Urinary bladder (tissue), 4 donors: ENCODE measurements at places on chromosomes 13 and 19. TPM values are rescaled to one million over a fixed set of nuclear protein-coding genes. Genes with fewer than 3 reads are reported as not detected.

GRCh38 chr19:38093587-38093986 lies 130.4 kb downstream of the DPF1 start:
- DNase-seq = no peak

DNA sequence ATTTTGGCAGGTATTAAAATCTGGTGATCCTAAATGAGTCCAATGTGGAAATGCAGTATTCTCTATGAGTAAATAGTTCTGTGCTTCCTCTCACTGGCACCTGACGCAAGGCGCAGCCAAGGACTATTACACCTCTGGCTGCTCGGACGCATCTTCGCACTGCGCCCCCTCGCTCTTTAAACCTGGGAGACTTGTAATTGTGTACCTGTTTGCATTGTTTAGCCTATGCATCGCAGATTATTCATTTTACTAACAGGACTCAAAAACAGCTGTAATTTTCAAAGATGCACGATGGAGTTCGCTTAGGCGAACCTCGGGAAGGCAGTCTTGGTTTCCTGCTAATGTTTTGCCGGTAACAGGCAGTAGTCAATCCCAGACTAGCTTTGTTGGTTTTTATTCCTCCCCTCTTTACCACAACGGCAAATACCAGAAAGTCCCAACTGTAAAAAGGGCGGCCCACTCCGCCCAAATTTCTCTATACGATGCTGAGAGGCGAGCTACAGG lies 113.2 kb downstream of the KCNRG start:
- no peak for DNase-seq

The UGGT2 gene
- polyA plus RNA-seq = 15.1 TPM

DNA sequence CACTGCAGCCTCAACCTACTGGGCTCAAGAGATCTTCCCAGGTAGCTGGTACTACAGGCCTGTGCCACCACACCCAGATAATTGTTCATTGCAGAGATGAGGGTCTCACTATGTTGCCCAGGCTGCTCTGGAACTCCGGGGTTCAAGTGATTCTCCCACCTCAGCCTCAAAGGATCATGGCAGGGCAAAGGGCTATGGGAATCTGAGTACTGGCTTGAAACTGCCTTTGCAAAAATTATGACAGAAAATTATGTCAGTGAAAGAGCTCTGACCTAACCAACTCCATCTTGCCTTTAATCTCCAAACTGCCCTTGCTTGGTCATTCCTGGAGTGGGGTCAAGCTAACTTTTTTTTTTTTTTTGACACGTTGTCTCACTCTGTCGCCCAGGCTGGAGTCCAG lies 1.3 kb upstream of the DNASE2 start:
- DNase-seq = no peak

DNA sequence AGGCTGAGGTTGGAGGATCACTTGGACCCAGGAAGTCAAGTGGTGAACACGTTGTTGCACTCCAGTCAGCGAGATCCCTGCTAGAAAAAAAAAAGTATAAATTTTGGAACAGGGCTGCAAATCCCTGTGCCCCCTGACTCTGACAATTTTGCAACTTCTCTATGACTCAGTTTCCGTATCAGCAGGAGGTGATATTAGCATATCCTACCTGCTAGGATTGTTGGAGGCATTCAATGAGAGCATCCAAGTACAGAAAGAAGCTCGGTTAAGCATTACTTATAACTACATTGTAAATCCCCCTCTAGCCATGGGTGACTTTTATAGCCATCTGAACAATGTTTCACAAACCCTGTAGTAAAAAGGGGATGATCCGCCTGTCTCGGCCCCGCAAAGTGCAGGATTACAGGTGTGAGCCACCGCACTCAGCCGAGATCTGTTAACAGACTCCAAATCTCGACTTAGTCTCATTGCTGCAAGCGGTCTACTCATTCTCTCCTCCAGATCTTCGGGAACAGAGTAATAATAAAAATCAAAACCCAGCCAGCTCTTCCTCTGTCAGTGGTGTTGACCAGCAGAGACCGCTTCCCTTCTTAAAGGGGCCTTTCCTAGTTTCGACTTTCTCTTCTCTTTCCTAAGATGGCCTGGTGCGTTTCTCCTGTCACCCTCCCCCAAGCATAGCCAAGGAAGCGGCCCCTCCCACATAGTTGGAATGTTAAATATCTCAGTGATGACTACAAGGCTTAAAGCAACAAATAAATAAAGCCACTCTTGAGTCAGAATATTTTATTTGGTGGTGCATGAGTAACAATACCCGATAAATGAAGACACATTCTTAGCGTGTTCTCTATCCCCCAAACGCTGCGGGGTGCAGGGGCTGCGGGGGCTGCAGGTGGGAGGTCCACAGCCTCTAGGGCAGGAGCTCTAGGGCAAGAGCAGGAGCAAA lies 10.3 kb upstream of the BICRA start:
- no peak for DNase-seq

- no peak for DNase-seq
These were observed 1599.1 kb downstream of the PCDH9 start for GRCh38 chr13:65631078-65631477.

GRCh38 chr13:31538067-31539042 lies 201.0 kb upstream of the RXFP2 start:
- DNase-seq = no peak

DNA sequence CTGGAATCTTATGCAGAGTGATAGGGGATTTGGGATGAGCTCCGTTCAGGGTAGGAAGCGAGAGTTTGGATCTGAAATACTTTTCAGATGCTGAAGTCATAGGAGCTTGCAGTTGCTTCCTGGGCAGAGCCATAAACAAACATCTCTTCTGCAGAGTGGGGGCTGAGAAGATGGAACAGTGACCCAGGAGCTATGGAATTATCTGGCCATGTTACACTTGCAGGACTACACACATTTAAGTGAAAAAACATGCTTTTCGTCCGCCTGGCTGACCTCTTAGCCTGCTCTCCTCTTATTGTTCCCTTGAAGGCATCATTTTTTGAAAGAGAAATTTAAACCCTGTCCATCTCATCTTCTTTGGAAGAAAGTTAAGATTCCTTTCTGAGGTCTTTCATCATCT lies 40.7 kb downstream of the PSG11 start:
- DNase-seq = no peak

DNA sequence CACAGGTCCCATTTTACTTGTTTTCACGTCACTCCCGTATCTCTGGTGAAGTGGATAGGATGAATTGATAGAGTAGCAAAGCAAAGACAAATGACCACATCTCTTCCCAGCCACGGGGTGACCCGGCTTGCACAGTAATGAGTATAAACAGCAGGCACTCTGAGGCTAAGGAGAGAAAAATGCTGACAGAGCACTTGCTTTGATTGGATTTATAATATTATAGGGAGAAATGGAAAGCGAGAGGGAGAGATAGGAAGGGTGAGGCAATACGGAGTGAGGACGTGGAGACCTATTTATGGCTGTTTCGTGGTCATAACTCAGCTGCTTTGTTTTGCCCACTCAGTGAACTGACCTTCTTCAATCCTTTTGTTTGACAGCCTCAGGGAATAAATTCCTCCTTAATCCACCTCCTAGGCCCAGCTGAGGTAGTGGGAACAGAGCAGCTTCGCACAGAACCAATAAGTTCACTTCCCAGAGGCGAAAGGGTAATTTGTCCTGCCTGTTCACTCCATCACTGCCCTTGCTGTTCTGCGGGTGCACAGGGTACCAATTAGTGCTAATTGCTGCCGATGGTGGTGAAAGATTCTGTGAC lies 68.6 kb downstream of the ERCC5 start:
- DNase-seq = no peak

DNA sequence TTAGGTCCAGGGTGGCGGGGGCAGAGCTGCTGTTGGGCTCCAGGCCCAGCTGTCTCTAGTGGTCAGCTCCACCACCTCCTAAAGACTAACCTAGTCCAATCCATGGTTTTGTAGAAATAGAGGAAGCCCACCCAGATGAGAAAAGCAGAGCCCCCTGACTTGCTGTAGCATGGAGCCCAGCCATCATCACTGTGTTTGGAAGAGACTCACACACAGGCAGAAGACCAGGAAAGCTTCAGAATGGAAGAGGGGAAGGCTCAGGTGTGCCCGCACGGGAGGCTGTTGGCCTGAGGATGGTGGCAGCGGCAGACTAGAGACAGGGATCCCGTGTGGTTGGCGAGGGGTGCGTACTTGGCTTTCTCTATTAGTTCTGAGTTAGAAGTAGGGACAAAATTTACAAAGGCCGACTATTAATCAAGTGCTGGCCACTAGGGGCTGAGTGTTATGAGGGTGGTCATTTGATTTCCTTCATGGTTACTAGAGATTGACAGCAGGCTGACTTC lies 193.2 kb upstream of the SOX1 start:
- DNase-seq = no peak

DNA sequence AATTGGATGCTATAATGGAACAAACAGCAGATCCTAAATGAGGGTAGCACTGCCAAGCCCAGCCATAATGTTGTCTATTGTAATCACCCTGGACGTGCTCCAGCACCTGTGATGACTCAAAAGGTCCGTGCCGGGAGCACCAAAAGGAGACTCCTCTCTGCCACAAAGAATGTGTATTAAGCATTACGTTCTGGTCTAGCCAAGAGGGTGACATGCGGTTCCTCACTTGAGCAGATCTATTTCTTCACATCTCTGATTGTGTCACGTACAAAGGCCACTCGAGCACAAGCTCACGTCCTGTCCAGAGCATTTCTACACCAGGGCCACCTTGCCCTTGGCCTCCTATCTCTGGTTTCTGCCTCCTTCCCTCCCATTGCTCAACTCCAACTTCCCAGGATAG lies 219.9 kb upstream of the IRS2 start:
- DNase-seq = no peak

DNA sequence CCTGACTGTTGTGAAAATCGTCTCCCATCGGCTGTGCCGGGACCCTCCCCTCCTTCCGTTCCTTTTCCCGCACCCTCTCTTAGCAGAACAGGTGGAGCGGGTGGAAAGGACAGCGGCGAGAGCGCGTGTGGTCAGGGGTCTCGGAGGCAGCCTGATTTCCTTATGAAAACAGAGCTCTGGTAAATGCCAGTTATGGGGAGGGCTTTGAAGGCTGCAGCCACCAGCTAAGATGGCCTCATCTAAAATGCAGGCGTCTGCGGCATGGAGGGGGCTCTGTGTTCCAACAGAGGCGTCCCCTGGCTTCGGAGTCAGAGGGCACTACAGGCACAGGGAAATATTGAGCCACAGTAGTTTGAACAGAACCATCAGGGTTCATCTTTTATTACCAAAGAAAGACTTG lies 93.8 kb upstream of the SOX1 start:
- no peak for DNase-seq

GRCh38 chr13:106858903-106859532 lies 291.1 kb upstream of the ARGLU1 start:
- no peak for DNase-seq

DNA sequence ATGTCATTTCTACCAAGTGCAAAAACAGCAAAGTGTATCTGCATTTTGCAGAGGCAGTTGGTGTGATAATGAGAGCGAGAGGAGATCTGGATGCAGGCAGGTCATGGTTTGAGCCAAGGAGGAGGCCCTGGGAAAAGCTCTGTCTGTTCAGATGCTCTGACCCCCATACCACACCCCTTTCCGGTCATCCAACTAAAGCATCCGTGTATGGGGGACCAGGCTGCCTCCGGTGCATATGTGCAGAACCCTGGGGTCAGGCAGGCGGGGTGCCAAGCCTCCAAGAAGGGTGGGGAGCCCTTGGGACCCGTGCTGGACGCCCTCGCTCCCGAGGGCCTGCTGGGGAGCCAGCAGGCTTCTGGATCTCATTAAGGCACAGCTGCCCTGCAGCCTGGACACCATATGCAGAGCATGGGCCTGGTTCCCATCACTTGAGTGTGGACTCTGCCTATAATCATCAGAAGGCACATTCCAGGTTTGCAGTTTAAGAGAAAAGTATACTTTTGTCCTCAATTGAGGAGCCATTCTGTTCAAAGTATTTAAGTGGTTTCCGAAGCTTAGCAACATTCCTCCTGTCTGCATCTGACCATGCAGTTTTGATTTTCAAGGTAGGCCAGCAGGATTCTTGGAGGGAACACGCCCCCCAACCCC lies 56.1 kb downstream of the ALOX5AP start:
- DNase-seq = no peak

GRCh38 chr19:52307275-52307674 lies 10.3 kb downstream of the ZNF480 start:
- no peak for DNase-seq

The ACP7 gene
- polyA plus RNA-seq = 0.05 TPM

DNA sequence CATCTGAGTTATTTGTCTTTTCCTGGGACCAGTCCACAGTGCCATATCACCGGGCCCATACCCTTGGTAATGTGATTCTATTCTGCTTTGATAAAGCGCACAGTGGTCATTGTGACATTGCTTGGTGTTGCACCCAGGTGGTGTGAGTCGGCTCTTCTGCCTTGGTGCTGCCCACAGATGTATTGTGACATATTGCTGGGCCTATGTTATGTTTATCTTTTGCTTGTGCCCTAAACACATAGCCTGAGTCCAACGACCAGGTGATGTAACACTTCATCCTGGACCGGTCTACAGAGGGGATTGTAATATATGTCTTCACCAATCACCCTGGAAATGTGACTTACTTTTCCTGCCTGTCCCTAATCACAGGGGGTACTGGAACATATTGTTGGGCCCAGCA lies 23.7 kb upstream of the ZNF254 start:
- no peak for DNase-seq

DNA sequence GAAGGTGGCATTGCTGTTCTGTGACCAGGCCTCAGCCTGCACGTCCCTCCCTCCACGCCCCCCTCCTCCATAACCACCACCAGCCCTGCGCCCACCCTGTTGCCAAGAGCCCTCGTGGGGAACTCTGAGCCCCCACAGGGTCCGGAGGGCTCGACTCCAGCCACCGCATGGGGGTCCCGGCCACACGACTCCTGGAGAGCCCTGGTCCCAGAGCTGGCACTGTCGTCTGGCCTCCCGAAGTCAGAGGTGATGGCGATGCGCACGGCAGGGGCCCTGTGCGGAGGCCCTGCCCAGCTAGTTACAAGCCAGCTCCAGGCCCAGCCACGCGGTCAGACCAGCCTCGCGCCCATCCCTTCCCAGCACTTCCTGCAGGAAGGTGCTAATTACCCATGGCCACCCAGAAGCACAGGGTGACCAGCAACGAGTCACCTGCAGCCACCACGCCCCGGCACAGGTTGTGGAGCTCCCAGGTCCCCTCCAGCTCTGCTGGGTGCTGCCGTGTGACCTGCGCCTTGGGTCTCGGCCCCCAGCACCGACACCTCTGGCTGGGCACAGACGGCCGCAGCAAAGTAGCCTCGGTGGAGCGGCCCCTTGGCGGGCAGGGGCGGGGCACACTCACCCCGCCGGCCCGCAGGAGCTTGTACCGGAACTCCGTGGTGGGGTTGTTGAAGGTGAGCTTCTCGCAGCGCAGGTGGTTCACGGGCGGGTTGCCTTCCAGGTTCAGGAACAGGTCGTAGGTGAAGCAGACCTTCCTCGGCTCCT lies 49.6 kb downstream of the MLLT1 start:
- no peak for DNase-seq

The CEACAM16 gene
- polyA plus RNA-seq = not detected
